ENCODE measurements at places on chromosomes 11 and 22.

DNA sequence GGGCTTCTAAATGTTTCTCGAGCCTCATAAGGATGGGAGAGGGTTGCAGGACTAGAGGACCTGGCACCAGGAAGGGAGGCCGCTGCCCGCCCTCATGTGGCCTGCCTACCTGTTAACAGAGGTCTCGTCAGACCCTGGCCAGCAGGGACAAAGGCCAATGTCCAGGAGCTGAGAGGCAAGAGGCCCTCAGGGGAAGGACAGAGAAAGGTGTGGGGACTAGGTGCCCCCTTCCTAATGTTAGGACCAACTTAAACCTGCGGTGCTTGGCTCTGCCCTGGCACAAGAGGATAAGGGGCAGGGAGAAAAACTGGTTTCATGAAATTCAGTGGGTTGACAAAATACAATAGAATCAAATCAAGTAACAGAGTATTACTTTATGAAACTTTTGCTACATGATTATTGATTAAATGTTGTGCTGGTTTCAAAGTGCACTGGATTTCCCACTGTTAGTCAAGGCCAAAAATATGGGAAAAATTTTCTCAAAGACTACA is 20.0 kb upstream of the SYT12 start:
- no peak for DNase-seq

DNA sequence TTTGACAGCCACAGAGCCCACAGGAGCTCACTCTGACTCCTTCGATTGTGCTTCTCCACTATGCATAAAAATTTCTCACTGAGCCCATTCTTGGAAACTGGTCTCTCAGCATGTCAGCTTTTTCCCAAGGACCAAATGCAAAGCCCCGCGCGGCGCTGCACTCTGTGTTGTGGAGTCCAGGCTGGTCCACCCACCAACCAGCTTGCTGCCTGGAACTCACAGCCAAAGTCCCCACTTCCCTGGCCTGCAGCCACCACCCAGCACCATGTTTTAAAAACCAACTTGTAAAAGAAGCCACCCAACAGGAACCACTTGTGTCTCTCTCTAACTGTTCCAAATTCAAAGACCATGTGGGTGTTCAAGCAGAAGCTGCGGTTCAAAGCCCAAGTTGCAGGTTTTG is 124.4 kb downstream of the SPATA19 start:
- no peak for DNase-seq

GRCh38 chr22:42635531-42635930 is 4.9 kb downstream of the ATP5MGL start:
- DNase-seq, result no peak

- DNase-seq, result no peak
Observed at GRCh38 chr11:35334385-35335090, 84.8 kb downstream of the SLC1A2 start.

DNA sequence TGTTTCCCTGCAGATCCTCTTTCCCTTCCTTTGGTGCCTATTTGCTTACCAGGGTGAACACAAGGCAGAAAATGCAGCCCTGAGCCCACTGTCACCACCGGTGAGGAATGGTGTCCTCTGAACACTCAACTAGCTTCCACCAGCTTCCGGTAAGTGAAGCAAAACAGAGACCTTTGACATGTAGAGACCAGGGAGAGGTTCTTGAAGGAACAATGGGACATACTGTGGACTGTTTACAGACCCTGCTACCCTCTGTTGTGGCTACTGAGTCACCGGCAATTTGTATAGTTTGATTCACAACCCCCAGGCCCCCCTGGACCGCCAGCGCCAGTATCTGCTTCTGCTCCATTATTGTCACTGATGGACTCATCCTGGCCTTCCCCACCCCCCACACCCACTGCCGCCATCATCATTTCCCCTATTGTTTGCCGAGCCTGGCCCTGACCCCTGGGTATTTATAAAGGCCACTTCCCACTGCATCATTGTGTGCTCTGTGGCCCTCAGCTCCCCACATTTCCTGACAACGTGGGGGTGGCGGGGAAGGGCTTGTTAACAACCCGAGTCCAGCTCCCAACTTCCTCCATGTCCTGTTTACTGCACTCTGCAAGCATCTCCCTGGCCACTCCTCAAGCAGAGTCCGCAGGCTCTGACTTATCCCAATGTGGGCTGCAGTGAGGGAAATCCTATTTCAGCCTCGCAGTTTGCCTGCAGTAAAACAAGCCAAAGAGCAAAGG is 252.9 kb downstream of the ETS1 start:
- DNase-seq, result no peak

GRCh38 chr11:126146454-126147192 is 64.8 kb downstream of the RPUSD4 start:
- no peak for DNase-seq

DNA sequence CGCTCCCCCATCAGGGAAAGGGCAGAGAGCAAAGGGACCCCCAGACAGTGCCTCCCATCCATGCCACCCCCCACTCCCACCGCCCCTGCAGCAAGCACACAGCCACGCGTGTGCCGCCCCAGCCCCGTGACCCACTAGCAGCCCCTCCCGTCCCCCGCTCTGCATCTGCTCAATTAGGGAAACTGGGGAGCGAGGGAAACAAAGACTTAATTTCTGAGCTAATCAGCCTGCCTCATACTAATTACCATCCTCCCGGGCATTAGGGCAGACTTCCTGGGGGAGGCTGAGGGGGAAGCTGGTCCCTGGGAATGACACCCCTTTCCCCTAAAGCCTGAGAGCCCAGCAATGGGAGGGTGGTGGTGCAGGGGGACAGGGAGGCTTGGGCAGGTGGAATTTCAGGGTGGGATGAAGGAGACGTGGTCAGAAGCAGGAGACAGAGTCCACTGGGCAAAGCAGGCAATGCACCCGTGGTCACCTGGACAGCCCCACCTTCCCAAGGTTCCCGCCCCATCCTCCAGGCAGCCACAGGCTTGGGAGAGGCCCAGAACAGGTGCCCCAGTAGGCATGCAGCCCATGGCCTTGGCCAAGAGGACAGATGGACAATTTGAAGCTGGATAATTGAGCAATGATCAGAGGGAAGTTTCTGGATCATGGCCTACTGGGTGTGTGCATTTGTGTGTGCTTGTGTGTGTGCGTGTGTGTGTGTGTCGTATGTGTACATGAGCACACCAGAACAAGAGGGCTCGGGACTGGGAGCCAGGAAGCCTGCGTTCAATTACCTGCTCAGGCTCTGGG is 20.6 kb downstream of the ELFN2 start:
- no peak for DNase-seq

DNA sequence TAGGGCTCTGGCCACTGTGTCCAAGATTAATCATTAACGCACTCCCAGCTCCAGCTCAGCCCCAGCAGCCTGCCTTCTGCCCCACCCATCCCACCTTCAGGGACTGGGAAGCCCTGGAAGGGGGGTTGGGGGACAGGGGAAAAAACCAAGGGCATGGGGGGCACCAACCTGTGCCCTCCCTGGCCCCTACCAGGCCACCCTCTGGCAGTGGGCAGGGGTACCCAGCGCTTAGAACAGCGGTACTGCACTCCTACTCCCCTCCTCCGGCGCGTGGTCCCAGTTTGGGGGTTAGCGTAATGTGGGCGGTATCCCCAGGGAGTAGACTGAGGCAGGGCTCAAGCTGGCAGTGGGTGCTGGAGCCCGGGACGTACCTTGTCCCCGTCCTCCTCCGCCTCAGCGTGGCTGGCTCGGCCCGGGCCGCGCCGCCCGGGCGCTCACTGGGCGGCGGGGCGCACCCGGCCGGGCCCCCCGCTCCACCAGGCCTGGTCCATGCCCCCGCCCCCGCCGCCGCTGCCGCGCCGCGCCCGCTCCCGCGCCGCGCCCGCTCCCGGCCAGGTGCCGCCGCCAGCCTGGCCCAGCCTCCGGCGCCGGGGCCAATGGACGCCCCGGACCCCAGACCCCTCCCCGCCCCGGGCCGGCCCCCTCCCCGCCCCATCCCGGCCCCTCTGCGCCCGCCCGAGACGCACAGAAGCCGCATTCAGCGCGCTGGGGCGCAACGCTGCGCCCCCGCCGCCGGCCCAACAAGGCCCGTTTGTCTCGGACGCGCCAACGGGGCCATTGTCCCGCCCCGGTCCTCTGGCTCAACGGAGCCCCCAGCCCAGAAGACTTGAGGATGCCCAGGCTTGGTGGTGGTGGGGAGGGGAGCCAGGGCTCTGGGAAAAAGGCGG is at the start of gene GAL3ST1:
GAL3ST1 (minus strand) TSS at position 571 of the 887 bp plus-strand sequence. CDS start 17,273 bp downstream, outside the sequence.
- DNase-seq, result no peak

GRCh38 chr11:115613004-115613403 is 108.8 kb upstream of the CADM1 start:
- DNase-seq, result no peak

- DNase-seq, result peak; percentile 23
Observed at GRCh38 chr22:36860821-36861659, at the start of gene NCF4. NCF4 (plus strand) TSS chr22:36861006; CDS start chr22:36861172, 166 bp downstream.

GRCh38 chr11:79331203-79331901 is 109.5 kb downstream of the TENM4 start:
- DNase-seq, result no peak

DNA sequence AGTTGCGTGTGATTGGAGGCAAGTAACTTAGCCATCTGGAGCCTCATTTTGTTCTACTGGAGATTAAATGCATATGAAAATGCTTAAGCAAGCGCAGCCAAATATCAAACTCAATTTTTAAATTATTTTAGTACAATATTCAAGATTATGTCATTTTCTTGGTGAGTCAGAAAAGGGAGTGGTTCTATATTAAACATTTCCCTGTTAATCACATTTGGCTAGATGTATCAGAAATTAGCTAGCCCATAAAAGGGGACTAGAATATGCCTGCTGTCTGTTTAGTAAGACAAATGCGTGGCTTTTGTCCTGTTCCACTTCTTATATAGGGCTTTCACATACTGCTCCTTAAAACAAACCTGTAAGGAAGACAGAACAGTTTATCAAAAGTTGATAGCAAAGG is 35.0 kb upstream of the BMAL1 start:
- DNase-seq, result no peak

DNA sequence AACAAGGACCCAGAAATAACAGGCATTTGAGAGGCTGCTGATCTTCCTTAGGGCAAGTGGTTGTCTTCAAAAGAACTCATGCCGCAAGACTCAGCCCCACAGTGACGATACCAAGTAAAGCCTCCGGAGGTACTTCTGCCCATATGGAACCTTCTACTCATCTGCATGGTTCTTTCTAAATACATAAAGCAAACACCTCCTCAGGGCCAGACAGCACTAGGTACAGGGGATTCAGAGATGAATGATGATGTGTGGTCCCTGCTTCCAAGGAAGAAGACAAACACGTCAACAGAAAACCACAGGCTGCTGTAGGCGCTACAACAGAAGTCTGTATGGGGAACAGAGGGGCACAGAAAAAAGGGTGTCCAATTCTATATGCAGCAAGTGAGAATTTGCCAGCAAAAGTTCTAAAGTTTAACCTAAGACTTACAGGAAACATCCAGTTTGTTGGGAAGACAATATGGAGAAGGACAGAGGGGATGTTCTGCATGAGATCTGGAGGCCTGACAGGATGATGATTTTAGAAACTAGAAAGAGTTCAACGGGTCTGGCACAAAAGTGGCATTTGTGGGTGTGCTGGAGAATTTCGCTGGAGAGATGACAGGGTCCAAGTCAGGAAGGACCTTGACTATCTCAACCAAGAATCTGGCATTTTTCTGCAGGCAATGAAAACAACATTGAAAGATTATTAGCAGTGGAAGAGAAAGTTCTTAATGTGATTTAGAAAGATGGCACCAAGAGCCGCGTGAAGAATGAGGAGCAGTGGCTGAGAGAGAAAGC is 23.7 kb downstream of the JAML start:
- DNase-seq, result peak; percentile 28

GRCh38 chr22:38186429-38186828 is 4.8 kb upstream of the PLA2G6 start:
- no peak for DNase-seq

- DNase-seq, result no peak
Observed at GRCh38 chr22:25598609-25599008, 34.1 kb downstream of the GRK3 start.

GRCh38 chr11:103773059-103773458 is 263.4 kb upstream of the DDI1 start:
- no peak for DNase-seq

GRCh38 chr22:31075961-31076360 is 5.2 kb upstream of the SMTN start:
- no peak for DNase-seq

Data from stimulated activated CD4-positive, alpha-beta T cell treated with anti-CD3 and anti-CD28 coated beads, Interleukin-4, amount 100 ng/mL, for 1 hour (primary cell).